ENCODE measurements at places on chromosomes 2 and 18.

DNA sequence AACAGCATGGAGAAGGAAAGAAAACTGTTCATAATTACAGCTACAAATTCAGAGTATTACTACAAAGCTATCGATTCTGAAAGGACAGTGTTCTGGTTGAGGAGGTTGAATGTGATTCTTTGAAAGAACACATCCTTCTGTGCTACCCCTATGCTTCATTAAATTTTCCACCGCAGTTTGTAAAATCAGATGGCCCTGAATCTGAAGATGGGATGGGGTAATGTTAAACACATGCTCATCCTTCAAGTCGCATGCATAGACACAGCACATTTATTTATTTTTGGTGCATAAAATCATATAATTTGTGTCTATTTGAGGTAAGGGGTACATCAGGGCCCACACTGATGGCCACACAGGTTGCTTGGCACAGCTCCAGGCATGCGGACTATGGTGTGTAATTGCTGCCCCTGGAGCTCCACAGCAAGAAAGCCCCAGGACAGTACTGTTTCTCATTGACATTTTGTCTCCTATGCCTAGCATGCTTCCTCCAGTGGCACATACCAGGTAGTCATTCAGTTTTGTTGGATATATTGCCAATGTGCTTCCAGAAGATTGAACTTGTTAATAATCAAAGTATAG, 238.8 kb upstream of the TANK start:
- DNase-seq: no peak

GRCh38 chr2:230874456-230874855, 9.7 kb downstream of the ITM2C start:
- no peak for DNase-seq

- no peak for DNase-seq
Observed at GRCh38 chr18:25561918-25562317, 210.0 kb upstream of the ZNF521 start.

- DNase-seq: no peak
Observed at GRCh38 chr2:45968946-45969584, 317.6 kb downstream of the PRKCE start.

GRCh38 chr2:10601866-10602566, 87.8 kb downstream of the NOL10 start:
- DNase-seq: no peak

GRCh38 chr2:17680119-17680518, 73.5 kb downstream of the SMC6 start:
- no peak for DNase-seq

GRCh38 chr2:201858281-201859184, 52.2 kb downstream of the CDK15 start:
- DNase-seq: no peak

GRCh38 chr2:54063967-54064535, 51.4 kb upstream of the ACYP2 start:
- no peak for DNase-seq

Measured in stimulated activated CD4-positive, alpha-beta T cell treated with anti-CD3 and anti-CD28 coated beads, TNF-alpha, amount 100 ng/mL, for 1 hour (primary cell).